Lung (tissue), 17 donors: ENCODE measurements at places on chromosomes 1 and 21. TPM values are rescaled to one million over a fixed set of nuclear protein-coding genes. Genes with fewer than 3 reads are reported as not detected.
A peak's percentile ranks its signal among the peaks of the same experiment; 100 is the strongest.

HSPB7 gene
- total RNA-seq, result 34.2 TPM

ZNF691 gene
- total RNA-seq, result 14.5 TPM

GRCh38 chr1:203026031-203026665 lies at the start of gene PPFIA4:
TSS of gene PPFIA4 (plus strand) at chr1:203026491. CDS start at chr1:203039009, 12,518 bp downstream.
- peak; percentile 89 for DNase-seq

DNA sequence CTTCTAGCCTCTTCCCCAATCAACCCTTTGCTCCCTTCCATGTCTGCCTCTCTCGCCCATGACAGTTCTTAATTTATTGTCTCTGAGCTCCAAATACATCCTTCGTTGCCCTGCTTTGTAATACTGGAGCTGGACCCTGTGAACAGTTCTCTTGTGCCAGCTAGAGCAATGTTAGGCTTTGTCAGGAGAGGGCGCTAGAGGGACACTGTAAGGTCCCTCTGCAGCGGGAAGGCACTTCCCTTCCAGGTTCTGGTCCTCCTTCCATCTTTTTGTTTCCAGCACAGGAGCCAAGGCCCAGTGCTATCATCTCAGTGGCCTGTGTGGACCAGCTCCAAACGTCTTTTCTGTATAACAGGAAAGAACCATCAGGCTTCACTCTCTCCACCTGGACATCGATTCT lies 95.9 kb downstream of the PTPRU start:
- DNase-seq, result peak; percentile 10

- no peak for DNase-seq
These were observed 33.6 kb downstream of the WNT2B start for GRCh38 chr1:112542206-112542973.

DNA sequence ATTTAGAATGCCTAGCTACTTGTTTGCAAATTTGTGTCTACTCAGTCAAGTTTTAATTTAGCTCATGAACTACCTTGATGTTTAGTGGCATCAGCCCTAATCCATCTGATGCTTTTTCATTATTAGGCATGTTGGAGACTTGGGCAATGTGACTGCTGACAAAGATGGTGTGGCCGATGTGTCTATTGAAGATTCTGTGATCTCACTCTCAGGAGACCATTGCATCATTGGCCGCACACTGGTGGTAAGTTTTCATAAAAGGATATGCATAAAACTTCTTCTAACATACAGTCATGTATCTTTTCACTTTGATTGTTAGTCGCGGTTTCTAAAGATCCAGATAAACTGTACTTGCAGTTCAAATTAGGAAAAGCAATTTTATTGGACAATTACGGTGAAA lies 7.6 kb downstream of the SOD1 start:
- DNase-seq, result no peak

- peak; percentile 40 for DNase-seq
These were observed 27.4 kb downstream of the DTL start for GRCh38 chr1:212062832-212063438.

DNA sequence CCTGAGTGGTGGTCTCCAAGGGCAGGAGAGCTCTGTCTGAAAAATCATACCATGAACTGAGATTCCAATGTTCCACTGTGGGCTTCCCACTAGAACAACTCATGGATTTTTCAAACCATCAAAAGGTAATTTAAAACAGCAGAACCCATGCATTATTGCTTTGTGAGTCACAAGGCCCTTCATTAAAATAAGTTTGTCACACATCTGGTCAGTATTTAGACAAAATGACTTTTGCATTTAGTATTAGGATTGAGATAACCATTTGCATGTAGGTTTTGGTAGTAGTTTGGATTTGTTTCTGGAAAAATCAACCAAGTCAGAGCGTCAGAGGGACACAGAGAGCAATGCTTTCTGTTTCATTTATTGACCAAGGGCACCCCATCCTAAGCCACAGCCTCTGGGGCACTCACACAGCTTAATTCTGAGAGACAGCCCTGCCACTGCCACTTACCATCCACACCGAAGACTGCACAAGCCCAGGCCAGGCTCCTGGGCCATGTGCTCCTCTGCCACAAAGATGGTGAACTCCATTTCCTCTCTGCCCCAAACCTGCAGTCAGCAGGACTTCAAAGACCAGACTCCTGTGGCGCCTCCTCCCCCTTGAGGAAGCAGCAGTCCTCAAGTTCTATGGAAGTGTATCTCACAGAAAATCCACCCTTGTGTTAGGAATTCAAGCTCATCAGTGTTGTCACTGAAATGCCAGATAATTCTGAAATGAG lies 132.6 kb upstream of the DUSP10 start:
- DNase-seq, result no peak

- no peak for DNase-seq
These were observed 325.0 kb upstream of the ESRRG start for GRCh38 chr1:217048104-217048707.

OLFM3 gene
- total RNA-seq, result not detected

LORICRIN gene
- not detected for total RNA-seq

C1QC gene
- total RNA-seq, result 41.3 TPM

BRINP2 gene
- 0.15 TPM for total RNA-seq

GRCh38 chr1:226939438-226940028 lies 561 bp upstream of the COQ8A start:
- DNase-seq, result no peak

- no peak for DNase-seq
These were observed 37.0 kb upstream of the PARP1 start for GRCh38 chr1:226444901-226445300.

DNA sequence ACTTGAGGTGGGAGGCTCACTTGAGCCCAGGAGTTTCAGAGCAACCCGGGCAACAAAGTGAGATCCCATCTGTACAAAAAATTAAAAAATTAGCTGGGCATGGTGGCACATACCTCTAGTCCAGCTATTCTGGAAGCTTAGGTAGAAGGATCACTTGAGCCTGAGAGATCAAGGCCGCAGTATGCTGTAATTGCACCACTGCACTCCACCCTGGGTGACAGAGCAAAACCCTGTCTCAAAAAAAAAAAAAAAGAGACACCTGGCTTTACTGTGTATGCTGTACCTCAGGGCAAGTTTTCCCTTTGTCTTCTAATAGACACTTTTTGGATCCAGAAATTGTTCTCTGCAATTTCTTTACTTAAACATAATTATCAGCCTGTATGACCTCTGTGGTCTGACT lies 23.1 kb upstream of the RCC1 start:
- DNase-seq, result no peak

GRCh38 chr1:38085666-38086330 lies 39.2 kb upstream of the POU3F1 start:
- peak; percentile 21 for DNase-seq

GRCh38 chr1:179938752-179939151 lies 15.9 kb upstream of the CEP350 start:
- no peak for DNase-seq

GRCh38 chr1:171158551-171158950 lies 26.5 kb upstream of the FMO2 start:
- no peak for DNase-seq

SLAMF7 gene
- 11.5 TPM for total RNA-seq

DNA sequence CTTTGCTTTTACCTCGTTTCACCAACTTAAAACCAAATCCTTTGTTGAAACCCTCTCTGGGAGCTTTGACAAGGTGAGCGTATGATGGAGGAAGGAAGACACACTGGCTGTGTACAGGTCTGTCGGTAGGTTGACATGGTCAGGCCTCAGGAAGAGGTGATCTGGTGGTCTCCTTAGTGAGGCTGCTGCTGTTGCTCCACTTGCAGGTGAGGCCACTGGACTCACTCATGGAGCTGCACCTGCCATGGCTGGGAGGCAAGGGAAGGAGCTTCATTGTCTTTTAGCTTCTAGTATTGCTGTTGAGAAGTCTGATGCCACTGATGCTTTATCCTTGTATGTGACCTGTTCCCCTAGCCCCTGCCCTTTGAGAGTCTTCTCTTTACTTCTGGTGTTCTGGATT lies 35.7 kb downstream of the TENT5C start:
- no peak for DNase-seq

DNA sequence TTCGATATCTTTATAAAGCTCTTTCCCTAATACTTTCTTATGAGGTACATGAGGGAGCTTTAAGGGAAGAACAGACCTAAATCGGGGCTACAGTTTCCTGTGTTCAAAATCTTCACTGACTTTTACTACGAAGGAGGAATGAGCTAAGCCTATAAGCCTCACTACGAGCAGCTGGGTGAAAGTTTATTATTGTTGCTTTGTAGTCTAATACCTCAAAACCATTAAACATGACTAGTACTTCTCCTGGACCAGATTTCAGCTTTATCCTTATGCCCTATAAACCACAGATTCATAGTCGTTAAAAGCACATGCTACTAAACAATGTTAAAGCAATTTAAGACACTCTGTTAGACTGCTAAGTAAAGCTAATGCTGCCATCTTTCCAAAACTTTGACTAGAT lies 30.2 kb downstream of the NDC1 start:
- no peak for DNase-seq

- DNase-seq, result no peak
These were observed 14.1 kb downstream of the KIAA0040 start for GRCh38 chr1:175178456-175178855.

ADAMTS5 gene
- total RNA-seq, result 22.2 TPM

DNA sequence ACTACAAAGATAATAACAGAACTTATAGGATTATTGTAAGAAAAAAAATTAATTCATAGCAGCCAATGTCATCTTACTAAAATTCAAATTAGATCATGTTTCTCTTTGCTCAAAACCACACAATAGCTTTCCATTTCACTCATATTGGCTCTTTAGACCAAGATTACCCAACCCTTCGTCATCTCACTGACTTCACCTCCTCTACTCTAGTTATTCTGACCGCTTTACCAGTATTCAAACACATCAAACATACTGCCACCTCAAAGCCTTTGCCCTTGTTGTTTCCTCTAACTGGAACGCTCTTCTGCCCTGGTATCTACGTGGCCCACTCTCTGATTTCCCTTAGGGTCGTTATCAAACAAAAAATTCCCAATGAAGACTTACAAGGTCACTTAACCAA lies 1.7 kb downstream of the ANGPTL3 start:
- no peak for DNase-seq
